Activated CD8-positive, alpha-beta T cell treated with anti-CD3 and anti-CD28 coated beads, Interleukin-2, amount 10 ng/mL, durations not matched to agents 7 days and 5 days (primary cell): ENCODE measurements at places on chromosomes 11 and 22. TPM values are rescaled to one million over a fixed set of nuclear protein-coding genes. Genes with fewer than 3 reads are reported as not detected.

The DNAJB7 gene
- not detected for total RNA-seq

The OR56A1 gene
- not detected for total RNA-seq

The SMTNL1 gene
- not detected for total RNA-seq

The MPEG1 gene
- not detected for total RNA-seq

The FCHSD2 gene
- total RNA-seq, result 51.8 TPM

The A4GALT gene
- total RNA-seq, result not detected

The PPP1R14B gene
- 197 TPM for total RNA-seq

The ASCL2 gene
- total RNA-seq, result 0.13 TPM

GRCh38 chr22:38148245-38148644 lies 33.4 kb downstream of the PLA2G6 start:
- no peak for DNase-seq

DNA sequence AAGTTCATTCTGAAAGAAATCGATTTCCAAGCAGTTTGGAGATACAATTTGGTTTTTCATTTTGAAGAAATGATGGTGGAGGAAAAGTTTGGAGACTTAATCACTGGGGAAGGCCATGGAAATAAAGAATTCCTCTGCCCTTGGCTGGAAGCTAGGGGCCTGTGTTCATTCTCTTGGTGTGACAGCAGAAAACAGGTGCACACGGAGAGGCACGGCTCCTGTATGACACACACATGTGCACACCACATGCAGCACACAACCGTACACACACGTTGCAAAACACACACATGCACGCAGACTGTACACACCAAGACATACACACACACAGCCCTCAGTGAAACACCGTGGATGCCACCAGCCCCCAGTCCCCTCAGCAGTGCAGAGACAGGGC lies 64.2 kb downstream of the CYTH4 start:
- DNase-seq, result no peak

DNA sequence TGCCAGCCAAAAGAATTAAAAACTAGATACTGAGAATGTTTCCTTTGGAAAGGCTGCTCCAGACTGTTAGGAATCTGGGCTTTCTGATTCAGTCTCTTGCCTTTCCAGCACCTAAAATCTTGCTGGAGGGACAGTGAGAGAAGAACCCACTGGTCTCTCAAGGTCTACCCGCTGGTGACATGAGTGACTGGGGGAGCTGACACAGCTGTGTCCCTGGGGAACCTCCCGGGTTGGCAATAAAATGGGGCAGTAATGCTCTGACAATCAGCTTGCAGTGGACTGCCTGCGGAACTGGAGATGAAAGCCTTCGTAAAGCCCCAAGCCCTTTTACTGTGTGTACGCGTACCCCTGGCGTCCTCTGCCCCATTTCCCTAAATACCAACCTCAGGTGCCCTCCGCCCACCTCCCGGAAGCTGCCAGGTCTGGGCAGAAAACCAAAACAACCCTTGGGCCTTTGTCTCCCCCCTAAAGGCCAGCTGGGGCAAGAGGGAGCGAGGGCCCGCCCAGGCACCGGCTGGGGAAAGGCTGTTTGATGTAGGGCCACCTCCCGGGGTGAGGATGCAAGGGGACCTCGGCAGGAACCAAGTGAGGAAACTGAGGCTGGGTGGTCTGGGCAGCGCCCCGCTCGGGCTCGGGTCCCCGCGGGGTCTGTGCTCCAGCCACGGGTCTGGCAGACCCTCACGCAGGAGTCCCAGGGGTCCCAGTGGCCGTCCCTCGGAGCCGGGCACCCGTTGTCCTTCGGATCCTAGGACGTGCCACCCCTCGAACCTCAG lies 741 bp downstream of the CARS1 start:
- DNase-seq, result peak; percentile 37

DNA sequence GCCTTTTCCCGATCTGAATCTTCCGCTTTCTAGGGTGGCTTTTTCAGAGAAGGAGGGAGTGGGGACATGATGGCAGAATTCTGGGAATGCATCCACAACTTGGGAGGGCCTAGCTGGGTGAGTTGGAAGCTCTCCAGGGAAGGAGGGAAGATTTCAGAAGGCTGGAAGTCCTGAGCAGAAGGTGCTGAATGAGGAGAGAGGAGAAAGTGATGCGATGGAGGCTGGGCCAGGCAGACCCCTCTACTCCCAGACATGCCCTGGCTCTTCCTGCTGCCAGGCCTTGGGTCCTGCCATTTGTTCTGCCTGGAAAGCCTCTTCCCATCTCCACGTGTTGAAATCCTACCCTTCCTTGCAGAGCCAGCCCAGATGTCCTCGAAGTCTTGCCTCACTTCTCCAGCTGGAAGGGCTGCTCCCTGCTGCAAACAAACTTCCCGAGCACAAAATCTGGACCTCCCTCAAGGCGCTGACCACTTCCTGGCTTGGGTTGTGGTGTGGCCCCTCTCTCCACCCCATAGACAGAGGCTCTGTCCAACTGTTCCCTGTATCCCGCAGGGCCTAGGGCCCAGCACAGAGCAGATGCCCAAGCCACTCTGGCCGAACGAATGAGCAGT lies 16.8 kb downstream of the LRRC32 start:
- no peak for DNase-seq

DNA sequence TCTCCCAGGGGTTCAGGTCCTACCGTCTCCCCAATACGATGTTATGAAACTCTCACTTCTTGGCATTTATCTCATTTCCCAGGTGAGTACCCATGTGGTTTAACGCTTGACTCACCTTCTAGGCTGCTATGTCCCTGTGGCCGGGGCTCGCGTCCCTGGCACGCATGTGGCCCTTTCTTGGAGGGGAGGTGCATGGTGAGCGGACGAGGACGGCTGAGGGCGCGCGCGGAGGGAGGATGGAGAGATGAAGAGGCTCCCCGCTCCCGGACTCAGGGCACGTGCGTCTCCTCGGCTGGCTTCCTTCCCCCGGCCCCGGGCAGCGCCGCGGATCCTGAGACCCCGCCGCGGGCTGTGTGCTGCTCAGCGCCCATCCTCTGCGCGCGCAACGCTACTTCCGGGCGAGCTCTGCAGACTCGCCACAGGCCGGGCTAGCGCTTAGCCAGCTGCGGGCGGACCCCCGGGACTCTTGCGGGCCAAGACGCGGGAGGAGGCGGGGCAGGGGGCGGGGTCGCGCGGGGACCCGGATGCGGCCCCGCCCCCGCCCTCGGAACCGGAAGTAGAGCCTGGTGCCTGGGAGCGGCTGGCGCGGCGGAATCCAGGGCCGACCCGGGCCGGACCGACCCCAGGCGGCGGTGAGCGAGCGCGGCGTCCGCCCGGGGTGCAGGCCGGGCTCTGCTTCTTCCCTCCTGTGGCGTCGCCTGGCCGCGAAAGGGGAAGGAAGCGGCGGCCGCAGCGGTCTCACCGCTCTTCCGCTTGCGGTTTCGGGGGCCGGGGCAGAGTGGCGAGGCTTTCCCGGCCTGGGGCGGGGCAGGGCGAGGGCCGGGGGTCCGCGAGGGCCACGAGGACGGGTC lies at the start of gene CTTN:
Gene CTTN (plus strand): TSS at position 547 of the 851 bp plus-strand sequence. CDS start 8,769 bp downstream, outside the sequence.
- peak; percentile 65 for DNase-seq

- no peak for DNase-seq
Measured at GRCh38 chr11:71198141-71198822, 54.1 kb downstream of the SHANK2 start.

- DNase-seq, result no peak
Measured at GRCh38 chr11:57466680-57467079, 6.4 kb downstream of the RTN4RL2 start.

- DNase-seq, result no peak
Measured at GRCh38 chr22:22714600-22715335, 70.4 kb downstream of the GGTLC2 start.

DNA sequence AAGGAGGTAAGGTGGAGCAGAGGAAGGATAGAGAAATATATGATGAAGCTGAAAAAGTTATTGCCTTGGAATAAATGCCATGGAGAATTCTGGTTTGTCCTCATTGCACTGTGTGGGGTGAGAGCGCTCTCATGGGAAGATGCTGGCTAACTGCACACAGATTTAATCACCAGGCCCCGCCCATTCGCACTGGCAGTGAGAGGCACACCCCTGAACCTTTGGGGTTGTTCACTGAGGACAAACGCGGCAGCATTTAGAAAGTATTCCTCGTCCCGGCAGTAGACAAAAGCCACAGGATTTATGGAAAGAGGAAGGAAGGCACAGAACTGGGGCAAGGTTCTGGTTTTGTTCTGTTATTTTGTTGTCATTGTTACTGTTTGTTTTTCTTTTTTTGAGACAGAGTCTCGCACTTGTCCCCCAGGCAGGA lies 70.2 kb downstream of the MED15 start:
- no peak for DNase-seq
